CD4-positive, alpha-beta memory T cell (primary cell): ENCODE measurements at places on chromosomes 6 and 20. TPM values are rescaled to one million over a fixed set of nuclear protein-coding genes. Genes with fewer than 3 reads are reported as not detected.

- DNase-seq: peak; percentile 37
These were observed 73.6 kb upstream of the RIPOR2 start for GRCh38 chr6:25009393-25009710.

ECI2 gene
- 66.1 TPM for polyA plus RNA-seq

GRCh38 chr6:151847064-151847463 lies 39.6 kb downstream of the ESR1 start:
- DNase-seq: no peak

FNDC1 gene
- not detected for polyA plus RNA-seq

DNA sequence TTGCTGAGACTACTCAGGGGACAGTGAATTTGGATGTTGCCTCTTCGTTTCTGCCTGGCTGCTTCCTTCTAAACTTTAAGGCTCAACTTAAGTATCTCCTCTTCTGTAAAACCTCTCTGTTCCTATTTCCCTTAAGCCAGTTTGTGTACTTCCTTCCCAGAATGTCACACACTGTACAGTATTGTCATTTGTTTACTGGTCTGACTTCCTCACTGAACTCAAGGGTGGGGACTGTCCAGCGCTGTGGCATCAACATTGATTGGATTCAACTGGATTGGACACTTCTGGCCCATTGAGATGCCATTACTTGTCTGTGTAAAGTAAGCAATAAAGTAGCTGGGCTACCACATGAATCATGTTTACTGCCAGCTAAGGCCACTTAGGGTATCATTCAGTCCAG lies 69.7 kb downstream of the ANKS1A start:
- no peak for DNase-seq

GRCh38 chr6:115302731-115303130 lies 758.0 kb downstream of the FRK start:
- no peak for DNase-seq

DNA sequence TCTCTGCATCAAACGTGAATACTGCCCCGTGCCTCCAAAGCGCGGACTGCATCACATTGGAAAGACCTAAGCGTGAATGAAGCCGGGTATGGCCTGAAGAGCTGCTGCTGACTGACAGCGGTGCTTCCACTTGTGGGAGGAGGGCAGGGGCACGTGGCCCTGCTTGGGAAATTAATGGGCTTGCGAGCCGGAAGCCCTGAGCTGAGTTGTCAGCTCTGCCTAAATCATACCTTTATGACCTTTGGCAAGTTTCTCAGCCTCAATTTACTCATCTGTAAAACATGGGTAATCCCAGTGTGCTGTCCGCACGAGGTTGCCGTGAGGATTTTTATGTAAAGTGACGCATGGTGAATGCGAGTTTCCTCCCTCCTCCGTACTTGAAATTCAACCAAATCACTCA lies 67.0 kb upstream of the FOXQ1 start:
- DNase-seq: no peak

BPI gene
- polyA plus RNA-seq: not detected

- no peak for DNase-seq
These were observed 48.3 kb downstream of the FAM217A start for GRCh38 chr6:4030669-4031068.

DNA sequence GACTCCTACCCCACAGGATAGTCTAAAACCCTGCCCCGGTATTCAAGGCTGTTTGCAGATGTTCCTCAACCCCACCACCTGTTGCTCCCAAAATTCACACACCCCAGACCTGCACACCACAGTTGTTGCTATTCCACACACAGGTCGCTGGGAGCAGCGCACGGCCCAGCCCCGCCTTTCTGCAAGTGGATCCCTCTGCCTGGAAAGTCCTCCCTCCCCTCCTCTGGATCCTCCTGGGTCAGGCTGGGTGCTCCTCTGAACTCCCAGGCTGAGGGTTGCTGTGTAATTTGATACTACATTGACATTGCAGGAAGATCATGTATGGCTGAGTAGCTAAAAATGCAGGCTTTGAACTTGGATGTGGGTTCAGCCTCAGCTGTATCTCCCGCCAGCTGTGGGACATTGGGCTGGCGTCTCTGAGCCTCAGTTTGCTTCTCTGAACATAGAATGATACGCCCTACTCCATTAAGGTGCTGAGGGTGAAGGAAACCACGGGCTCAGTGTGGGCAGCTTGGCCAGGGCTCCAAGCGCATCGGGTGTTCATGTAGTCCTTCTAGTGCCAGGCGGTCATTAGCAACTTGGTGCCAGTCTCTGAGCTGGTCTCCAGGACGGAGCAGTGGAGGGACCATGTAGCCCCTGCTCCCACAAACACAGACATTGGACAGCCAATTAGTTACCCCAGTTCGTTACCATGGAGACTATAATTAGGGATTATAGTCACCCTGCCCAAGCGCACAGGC lies 13.9 kb upstream of the CCN5 start:
- DNase-seq: no peak

WFDC2 gene
- not detected for polyA plus RNA-seq

PRICKLE4 gene
- polyA plus RNA-seq: not detected

DNA sequence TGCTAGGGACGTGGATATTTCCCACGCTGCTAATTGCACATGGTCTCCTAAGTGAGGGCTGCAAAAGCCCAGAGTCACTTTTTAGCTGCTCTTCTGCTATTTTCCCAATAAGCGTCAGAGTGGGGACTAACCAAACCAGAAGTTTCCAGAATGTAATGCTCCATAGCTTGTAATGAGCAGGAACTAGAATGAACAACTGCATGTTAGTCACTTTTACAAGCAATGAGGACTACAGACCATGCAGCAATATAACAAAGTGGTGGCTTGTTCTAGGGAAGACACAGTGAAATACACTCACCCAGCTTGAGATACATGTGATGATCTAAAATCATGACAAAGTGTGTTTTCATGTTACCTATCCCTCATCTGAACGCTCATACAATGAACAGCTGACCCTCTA lies 314.1 kb upstream of the SGK1 start:
- DNase-seq: no peak

OR10C1 gene
- polyA plus RNA-seq: not detected

- DNase-seq: no peak
These were observed 93.5 kb downstream of the CEBPB start for GRCh38 chr20:50283922-50284810.

- DNase-seq: peak; percentile 86
These were observed 8.0 kb upstream of the RTF2 start for GRCh38 chr20:56460459-56460858.

C20orf144 gene
- not detected for polyA plus RNA-seq

DNA sequence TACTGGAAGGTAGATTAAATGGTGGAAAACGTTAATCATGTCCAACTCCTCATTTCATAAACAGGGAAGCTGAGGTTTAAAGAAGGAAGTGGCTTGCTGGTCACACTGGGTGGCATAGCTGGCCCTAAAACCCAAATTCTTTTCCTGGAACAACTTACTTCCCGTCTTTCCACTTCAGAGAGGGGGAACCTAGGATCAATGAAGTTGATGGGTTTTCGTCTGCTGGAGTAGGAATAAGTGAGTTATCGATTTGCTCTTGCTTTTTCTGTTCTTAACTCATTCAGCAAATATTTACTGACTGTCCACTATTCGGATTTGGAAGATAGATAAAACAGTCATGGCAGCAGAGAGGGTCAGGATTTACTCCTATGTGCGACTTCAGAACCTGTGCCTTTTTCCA lies 1.2 kb upstream of the SYS1 start:
- DNase-seq: no peak

EYA4 gene
- not detected for polyA plus RNA-seq

DNA sequence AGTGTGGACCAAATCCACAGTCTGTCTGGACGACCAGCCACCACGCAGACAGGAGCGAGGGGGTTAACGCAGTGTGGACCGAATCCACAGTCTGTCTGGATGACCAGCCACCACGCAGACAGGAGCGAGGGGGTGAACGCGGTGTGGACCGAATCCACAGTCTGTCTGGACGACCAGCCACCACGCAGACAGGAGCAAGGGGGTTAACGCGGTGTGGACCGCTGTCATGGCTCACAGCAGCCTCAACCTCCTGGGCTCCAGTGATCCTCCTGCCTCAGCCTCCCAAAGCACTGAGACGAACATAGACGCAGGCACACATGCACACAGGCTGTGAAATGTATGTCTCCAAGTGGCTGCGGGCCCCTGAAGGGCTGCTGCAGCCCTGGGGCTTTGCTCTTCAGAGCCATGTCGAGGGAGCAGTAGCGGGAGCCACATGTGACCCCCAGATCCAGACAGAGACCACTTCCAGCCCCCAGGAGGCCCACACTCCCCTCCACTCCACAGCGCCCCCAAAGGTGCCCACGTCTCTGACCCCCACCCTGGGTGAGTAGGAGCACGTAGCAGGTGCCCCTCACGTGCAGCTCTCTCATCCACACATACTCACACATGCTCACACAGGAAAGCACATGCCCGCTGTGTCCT lies 98.1 kb downstream of the YTHDF1 start:
- DNase-seq: no peak

- no peak for DNase-seq
These were observed 1.1 kb downstream of the AGPAT4 start for GRCh38 chr6:161272635-161273273.

- DNase-seq: no peak
These were observed 306.4 kb downstream of the TSHZ2 start for GRCh38 chr20:53278555-53278954.
